H9 (cell line): ENCODE measurements at places on chromosomes 12 and 14.

- H3K27ac ChIP-seq, result peak overlapping the region; percentile 81
- peak overlapping the region; percentile 94 for H3K4me3 ChIP-seq
- H3K27me3 ChIP-seq, result no peaks in the 10 kb centered on the region
Observed at GRCh38 chr12:21656905-21657325, 727 bp downstream of the LDHB start.

DNA sequence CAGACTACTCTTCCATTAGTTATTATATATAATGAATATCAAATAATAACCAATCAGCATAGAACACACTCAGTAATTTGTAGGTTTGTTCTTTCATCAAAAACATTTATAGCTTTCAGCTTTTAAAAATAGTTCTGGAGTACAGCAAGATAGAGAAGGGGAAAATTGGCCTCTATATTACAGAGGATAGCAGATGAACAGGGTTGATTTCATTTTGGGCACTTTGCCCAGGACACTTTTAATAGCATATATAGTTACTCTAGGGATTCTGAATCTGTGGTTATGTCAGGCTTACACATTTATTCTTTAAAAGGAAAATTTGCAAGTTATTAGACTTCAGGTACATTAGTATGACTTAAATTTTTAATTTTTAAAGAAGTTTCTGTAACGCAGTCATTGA, 52.6 kb downstream of the IFT81 start:
- no peaks in the 10 kb centered on the region for H3K4me1 ChIP-seq
- no peak overlapping the region for H3K27ac ChIP-seq
- H3K27me3 ChIP-seq, result no peaks in the 10 kb centered on the region
- no peak overlapping the region for H3K4me3 ChIP-seq

DNA sequence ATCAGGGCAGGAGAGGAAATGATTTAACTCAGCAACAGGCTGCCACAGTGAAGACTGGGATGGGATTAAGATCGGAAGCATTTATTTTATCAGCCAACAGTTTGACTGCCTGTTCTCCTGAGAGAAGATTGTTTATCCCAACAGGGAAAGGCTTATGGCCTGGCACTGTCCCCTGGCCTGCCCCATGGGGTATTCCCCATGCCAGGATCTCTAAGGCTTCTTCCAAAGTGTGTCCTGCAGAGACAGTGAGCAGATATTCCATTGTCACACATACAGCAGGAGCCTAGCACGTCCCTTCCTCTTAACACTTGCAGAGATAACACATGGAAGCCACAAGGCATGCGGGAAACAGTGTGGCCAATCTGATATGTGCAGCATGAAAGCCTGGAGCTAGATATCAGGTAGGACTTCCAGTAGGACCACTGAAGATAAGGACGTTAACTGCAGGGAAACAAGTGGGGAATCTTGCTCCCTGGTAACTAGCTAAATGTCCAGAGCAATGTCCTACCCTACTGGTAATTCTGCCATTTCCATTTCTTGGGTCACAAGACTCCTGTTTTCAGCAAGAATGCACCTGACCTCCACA, 48.2 kb downstream of the IQSEC3 start:
- H3K36me3 ChIP-seq, result no peaks in the 10 kb centered on the region
- peaks cover 2% of the 10 kb centered on the region; the same call in 1 of the 2 replicates for H3K4me1 ChIP-seq
- no peak for DNase-seq
- H3K27ac ChIP-seq, result no peak overlapping the region

DNA sequence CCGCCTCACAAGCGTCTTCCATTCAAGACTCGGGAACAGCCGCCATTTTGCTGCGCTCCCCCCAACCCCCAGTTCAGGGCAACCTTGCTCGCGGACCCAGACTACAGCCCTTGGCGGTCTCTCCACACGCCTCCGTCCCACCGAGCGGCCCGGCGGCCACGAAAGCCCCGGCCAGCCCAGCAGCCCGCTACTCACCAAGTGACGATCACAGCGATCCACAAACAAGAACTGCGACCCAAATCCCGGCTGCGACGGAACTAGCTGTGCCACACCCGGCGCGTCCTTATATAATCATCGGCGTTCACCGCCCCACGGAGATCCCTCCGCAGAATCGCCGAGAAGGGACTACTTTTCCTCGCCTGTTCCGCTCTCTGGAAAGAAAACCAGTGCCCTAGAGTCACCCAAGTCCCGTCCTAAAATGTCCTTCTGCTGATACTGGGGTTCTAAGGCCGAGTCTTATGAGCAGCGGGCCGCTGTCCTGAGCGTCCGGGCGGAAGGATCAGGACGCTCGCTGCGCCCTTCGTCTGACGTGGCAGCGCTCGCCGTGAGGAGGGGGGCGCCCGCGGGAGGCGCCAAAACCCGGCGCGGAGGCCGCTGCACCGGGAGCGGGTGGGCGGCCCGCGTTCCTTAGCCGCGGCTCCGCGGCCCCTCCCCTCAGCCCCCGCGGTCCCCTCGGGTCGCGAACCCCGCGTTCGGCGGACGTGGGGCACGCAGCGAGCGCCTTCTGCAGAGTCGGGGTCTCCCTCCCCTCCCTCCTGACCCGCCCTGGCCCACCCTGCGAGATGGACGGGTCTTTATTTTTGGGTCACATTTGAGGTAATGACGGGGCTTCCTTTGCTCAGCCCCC, at the start of gene UBC:
Gene UBC, minus strand, starts transcription at position 259 of the 847 bp plus-strand sequence. CDS start 879 bp downstream, outside the sequence.
- peak within 1 kb of the TSS; percentile 68 for H3K27ac ChIP-seq
- peak within 1 kb of the TSS; percentile 100 for H3K4me3 ChIP-seq
- DNase-seq, result peak; percentile 89
- no peaks in the 10 kb centered on the region for H3K27me3 ChIP-seq
- H3K36me3 ChIP-seq, result peaks cover 40% of the 10 kb centered on the region

DNA sequence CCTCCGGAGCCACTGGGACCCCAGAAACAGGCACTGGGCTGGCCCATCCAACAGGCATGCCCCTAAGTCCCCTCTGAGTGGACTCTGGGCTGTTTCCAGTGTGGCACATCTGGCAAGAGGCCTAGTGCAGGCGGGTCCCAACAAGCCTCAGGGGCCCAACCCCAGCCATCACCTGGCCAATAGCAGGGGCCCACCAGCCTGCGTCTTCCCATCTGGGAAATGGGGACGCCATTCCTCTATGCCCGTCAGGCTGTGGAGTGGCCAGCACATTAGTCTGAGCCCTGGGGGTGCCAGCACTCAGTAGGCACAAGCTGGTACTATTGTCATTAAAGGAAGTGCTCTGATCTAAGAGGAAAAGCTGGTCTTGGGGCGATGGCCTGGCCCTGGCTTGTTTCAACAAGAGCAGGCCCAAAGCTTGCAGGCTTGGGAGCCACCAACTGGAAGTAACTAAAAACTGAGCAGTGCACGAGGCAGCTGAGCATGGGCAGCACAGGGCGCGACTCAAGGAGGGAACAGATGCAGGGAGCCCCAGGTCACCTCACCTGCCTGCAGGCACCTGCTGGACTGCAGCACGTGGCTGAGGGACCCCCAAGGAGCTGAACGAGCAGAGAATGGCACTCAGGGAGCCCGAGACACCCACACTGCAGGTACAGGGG, 8.4 kb downstream of the DEGS2 start:
- DNase-seq, result no peak
- H3K4me3 ChIP-seq, result no peak overlapping the region
- no peaks in the 10 kb centered on the region; the same call in 1 of the 2 replicates for H3K4me1 ChIP-seq

GRCh38 chr12:93015871-93016751, 87.0 kb upstream of the EEA1 start:
- H3K4me1 ChIP-seq, result peaks cover 3% of the 10 kb centered on the region; the same call in 1 of the 2 replicates
- no peak overlapping the region for H3K4me3 ChIP-seq
- no peaks in the 10 kb centered on the region for H3K36me3 ChIP-seq
